ENCODE measurements at places on chromosomes 12 and 14.

DNA sequence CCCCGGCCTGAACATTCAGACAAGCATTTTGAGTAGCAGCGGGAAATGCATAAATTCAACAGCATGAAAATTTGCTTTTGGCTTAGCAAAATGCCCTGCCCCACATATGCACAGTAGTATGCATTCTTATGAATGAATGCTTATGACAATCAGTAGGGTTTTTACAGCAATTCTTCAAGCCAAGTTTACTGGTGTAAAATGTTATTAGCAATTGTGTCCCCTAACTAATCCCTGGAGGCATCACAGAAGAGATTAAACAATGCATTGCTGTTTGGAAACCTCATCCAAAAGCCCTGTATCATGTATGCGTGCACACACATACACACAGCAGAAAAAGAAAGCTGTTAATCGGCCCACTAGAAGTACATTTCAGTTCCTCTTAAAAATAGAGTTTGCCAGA is 406.5 kb downstream of the LRIG3 start:
- DNase-seq, result no peak

DNA sequence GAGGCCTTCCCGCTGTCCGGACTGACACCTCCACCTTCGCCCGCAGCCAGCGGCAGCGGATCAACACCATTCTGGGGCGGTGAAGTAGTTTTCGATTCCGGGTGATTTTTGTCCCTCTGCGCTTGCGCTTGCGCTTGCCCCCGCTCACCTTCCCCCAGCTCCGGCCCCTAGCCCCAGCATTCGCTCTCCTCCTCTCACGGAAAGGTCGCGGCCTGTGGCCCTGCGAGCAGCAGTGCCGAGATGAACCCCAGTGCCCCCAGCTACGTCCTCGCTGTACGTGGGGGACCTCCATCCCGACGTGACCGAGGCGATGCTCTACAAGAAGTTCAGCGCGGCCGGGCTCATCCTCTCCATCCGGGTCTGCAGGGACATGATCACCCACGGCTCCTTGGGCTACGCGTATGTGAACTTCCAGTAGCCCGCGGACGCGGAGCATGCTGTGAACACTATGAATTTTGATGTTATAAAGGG is 22.7 kb upstream of the SRGAP1 start:
- DNase-seq, result no peak

DNA sequence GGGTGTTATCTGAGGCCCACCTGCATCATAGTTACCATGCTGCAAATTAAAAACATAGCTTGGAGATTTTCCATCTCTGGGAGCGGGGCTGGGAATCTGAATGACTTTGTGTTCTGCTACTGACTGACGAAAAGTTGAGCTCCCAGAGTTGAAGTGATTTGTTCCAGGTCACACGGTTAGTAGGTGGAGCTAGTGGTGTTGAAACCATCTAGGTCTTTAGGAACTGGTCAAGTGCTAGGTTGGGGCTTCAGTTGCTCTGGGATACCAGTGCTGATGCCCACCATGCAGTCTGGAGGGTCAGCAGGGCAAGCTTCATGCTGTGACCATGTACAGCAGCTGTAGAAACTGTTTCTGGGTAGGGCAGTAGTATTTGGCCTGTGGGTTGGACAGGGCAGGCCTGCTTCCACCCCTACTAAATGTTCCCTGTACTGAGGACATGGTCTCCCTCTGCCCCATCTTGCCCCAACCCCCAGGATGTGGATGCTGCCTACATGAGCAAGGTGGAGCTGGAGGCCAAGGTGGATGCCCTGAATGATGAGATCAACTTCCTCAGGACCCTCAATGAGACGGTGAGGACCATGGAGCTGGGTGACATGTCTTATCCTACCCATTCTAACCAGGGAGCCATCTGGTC is 5.3 kb downstream of the KRT7 start:
- no peak for DNase-seq

DNA sequence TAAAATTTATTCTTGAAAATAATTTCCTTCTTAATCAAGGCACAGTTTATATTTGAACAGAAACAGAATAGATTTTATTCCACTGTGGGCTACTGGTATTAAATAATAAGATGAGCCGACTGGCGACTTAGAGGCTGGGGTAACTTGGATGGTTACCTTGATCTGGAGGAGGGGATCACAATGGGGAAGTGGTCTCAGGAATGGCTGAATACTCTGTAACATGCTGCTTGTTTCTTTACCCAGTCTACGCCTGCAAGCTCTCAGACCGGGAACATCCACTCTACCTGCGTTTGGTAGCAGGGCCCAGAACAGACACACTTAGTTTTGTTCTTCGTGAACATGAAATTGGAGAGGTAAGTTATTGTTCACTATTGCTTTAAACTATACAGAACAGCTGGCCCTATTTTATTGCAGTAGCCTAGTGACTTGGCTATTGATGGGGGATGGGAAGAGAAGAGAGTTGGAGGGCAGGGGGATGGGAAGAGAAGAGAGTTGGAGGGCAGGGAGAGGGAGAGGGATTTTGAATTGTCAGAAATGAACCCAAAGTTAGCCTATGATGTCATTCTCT is 67.9 kb downstream of the GNS start:
- DNase-seq, result no peak

DNA sequence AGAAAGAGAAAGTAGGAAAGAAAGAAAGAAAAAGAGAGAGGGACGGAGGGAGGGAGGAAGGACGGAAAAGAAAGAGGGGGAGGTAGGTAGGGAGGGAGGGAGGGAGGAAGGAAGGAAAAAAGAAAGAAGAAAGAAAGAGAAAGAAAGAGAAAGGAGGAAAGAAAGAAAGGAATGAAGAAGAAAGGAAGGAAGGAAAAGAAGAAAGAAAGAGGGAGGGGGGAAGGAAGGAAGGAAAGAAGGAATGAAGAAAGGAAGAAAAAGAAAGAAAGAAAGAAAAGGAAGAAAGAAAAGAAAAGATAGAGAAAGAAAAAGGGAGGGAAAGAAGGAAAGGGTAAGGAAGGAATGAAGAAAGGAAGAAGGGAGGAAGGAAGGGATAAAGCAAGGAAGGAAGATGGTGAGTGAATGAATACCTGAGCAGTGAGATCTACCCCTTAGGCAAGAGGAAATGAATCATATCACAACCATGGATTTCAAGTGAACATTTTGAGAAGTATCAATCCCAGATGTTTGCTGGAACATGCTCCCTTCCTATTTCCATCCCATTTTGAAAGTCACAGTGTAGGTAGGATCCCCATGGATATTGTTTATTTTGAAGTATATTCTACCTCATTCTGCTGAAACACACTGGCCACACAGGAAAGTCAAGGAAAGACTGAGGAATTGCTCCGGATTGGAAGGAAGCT is 639.4 kb upstream of the TBX3 start:
- no peak for DNase-seq

GRCh38 chr12:124233846-124234640 is 60.9 kb upstream of the RFLNA start:
- no peak for DNase-seq

- DNase-seq, result no peak
Measured at GRCh38 chr12:53766881-53767280, 15.1 kb upstream of the CISTR start.

DNA sequence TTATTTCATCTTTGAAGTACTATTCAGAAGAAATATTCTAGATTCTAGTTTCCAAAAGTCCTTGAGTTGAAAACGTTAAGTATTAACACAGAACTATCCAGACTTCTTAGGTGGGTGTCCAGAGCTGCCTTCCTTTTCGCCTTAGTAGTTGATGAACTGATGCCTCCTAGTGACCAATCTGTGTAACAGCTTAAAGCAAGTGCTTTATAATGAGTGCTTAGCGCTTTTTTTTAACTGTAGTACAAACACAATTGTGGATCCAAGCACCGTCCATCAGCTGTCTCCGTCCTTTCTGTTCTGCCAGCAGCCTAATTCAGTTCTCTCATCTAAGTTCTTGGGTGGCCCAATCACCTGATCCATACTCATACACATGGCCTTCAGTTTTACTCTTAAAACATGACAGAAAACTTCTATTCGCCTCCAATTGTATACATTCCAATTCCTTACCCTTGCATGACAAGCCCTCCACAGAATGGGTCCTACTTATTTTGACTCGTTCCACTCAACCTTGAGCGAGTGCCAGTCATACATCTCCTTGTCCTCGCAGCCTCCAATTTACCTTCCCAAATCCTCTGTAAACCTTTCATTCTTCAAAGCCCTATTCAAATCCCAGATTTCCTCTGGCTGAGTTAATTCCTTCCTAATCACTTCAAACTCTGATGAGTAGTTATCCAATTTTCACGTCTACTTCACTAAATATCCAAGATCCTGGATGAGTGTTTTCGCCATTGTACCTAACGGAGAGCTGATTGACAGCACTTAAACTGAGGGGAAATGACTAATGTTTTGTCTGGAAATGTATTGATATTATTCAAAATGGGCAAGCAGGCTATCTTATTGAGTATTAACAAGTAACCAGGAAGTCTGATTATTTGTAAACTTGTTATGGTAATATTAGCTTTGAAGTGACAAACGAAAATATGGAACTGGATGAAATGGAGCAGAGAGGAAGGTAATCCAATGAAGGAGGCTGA is 5.8 kb upstream of the PHLDA1 start:
- DNase-seq, result no peak

DNA sequence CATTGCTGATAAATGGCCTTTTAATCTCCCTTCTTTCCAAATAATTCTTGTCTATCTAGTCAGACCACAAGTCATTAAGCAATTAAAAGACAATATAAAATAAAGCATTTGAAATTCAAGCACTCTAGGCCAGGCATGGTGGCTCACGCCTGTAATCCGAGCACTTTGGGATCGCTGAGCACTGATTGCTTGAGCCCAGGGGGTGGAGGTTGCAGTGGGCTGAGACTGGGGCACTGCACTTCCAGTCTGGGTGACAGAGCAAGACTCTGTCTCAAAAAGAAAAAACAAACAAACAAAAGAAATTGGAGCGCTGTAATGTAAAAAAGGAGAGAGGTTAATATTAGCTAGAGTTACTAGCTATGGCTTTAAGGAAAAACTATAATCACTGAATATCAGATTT is 30.5 kb upstream of the CSRP2 start:
- no peak for DNase-seq

DNA sequence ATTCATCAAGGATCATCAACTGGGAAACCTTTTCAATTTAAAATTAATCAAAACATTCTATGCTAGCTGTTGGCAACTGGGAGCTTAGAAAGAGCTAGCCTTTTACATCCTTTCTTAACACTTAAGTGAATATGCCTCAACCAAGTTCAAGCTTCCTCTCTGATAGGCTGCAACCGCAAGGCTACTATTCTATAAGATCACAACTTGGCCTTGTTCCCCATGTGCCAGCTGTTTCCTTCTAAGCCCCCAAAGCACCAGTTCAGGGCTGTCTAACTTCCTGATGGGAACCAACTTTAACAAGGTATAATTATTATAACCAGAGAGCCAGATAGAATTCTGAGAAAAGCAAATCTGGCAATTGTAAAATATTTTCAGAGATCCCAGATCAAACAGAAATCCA is 37.0 kb downstream of the KCNC2 start:
- no peak for DNase-seq

DNA sequence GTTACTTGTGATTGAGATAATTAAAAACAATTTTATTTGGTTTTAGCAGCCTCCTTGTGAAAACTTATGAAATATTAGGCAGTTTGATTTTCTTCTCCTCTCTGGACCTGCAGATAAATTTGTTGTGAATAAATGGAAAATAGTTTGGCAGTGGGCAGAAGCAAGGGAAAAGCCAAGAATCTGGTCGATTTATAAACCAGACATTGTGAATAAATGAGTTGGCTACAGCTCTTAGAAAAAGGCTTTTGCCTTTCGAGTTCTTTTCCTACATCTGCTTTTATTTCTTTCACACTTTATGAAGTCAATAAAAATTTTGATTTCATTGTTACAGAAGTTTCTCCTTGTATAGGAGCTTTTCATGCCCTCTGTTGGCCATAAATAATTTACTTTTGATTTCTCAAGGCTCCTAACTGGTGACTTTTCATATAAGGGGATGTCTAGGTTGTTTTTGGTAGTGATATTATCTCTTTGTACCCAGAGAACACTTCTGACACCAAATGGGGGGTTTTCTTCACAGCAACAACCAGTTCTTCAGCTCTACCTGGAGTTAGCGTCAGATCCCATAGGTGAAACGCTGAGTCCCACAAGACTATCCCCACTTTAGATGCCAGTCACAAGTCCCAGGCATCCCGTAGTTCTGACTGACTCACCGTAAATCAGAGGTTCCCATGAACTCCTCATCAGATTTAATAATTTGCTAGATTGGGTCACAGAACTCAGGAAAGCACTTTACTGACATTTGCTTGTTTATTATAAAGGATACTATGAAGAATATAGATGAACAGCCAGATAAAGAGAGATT is 136.5 kb upstream of the DNM1L start:
- no peak for DNase-seq

GRCh38 chr12:52720365-52720886 is 17.1 kb upstream of the KRT77 start:
- no peak for DNase-seq

DNA sequence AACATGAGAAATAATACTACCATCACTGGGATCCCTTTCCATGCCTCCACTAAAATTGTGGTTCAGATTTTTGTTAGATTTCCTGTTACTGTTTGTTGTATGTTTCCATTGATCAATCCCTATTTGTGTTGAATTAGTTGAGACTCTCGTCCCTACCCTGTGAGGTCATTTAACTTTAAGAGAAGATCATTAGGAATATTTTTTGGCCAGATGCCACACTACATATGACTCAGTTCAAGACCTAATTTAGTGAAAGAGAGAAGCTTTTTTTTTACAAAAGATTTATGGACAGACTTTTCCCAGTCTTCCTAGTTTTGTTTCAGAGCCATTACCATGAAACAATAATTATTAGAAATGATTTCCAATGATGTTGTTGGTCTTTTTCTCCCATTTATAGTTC is 35.5 kb downstream of the CPSF6 start:
- DNase-seq, result no peak

DNA sequence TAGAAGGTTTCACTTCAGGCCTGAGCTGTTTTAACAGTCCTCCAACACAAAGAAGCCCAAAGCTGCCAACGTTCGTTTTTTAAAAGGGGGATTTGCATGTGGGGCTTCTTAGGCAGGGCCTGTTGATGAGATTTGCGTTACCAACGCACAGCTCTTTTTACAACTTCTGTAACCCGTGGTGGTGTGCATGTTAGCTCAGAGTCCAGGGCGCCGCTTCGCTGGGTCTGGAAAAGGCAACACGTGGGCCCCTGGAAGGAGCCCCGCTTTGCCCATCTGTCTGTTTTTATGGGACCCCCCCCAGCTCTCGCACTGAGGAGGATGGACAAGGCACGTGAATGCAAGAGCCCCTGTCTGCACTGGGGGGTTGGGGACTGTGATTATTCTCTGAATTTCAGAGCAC is 84.0 kb downstream of the ESR2 start:
- DNase-seq, result no peak

DNA sequence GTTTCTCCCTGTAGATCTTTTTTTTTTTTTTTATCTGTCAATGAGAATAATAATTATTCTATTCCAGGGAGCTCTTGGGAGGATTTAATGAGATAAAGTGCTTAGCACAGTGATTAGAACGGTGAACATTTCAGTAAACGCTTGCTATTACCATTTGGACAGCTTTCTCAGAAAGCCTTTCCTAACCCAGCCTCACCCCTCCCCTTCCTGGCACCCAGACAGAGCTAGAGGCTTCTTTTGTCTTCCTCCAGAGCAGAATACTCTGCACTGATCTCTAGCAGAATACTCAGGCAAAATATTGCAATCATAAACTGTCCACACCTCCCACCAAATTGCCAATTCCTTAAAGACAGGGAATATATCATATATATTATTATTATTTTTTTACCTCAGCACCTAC is 66.6 kb downstream of the ERGIC2 start:
- no peak for DNase-seq
